ENCODE measurements at places on chromosomes 6 and 20.

- DNase-seq: no peak
These were observed 218.6 kb upstream of the ZFP64 start for GRCh38 chr20:52410182-52410647.

DNA sequence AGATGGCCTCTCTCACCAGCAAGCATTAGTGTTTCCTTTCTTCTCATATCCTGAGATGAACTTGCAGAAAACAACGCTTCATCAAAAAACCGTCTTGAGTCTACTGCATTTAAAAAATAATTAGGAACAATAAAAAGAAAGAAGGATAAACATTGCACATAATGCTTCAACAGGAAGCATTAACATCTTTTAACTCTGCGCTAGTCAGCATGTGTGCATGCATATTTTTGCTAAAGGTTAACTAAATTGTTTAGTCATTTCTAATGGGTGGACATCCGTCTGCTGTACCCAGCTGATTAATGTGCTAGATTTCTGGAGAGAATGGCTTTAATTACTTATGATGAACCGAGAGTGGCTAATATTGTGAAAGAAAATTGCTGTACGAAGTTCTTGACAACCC, 349.3 kb downstream of the SOX4 start:
- DNase-seq: no peak

- DNase-seq: peak; percentile 34
These were observed 16.8 kb downstream of the SFT2D1 start for GRCh38 chr6:166325383-166326042.

DNA sequence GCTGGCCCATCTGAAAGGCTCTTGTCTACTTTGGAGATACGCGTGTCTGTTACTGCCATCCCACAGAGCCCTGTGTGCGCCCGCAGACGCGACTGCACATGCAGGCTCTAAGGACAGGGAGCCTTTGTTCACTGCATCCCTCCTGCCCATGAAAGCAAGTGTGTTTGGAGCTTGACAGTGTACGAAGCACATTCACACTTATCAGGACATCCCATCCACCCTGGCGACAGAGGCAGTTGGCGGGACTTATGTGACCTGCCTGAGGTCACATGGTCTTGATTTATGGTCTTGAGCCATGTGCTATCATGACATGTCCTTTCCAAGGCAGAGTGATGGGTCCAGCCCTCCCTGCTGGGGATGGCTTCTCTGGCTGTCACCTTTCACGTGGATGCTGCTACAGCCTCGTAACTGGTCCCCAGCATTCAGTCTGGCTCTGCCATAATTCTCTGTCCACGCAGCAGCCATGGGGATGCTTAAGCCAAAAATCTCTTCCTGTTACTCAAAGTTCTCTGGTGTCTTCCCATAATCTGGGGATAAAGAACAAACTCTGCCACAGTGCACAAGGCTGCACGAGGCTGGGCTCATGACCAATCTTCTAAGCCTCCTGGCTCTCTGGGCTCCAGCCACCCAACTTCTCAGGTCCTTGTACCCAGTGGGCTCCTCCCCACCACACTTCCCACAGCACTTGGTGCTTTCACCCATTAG, 36.3 kb upstream of the FAM83D start:
- no peak for DNase-seq

GRCh38 chr6:72084992-72085569, 198.7 kb downstream of the RIMS1 start:
- no peak for DNase-seq

DNA sequence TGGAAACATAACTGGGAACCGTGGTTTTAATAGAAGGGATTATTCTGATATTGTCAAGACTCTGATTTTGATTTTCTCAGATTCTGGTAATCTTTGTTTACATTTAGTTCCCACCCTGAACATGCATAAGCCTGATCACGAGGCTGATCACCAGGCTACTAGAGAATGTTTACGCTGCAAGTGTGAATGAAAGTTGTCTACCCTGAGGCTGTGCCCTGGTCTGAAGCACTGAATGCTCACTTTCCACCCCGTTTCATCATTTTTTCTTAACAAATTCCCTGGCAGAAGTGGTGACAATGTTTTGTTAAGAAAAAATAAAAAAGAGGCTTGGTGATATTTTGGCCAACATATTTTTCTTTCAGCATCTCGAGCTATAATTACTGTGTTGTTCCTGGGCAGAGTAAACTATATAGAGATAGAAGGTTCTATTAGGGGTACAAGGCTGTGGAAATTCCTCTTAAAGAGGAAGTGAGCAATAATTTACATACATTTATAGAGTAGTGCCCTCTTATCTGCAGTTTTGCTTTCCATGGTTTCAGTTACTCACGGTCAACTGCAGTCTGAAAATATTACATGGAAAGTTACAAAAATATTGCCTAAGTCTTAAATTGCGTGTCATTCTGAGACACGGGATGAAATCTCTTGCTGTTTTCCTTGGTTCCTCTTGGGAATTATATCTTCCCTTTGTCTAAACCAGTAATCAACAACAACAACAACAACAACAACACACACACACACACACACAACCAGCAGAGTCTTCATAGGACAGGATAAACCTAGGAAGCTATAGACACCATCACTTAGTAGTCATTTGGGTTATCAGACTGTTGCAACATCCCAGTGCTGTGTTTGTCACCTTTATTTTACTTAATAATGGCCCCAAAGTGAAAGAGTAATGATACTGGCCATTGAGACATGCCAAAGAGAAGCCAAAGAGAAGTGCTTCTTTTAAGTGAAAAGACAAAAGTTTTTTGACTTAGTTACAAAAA, 566.6 kb upstream of the CITED2 start:
- DNase-seq: no peak

DNA sequence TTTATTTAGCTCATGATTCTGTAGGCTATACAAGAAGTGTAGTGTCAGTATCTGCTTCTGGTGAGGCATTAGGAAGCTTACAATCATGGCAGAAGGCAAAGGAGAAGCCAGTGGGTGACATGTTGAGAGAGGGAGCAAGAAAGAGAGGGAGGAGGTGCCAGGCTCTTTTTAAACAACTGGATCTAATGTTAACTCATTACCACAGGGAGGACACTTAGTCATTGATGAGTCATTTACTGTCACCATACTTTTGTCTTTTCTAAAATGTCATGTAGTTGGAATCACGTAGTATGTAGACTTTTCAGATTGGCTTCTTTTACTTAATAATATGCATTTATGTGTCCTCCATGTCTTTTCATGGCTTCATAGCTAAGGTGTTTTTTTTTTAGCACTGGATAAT, 58.1 kb downstream of the NUS1 start:
- DNase-seq: no peak

- no peak for DNase-seq
These were observed 23.4 kb downstream of the FAM217A start for GRCh38 chr6:4055420-4056041.

DNA sequence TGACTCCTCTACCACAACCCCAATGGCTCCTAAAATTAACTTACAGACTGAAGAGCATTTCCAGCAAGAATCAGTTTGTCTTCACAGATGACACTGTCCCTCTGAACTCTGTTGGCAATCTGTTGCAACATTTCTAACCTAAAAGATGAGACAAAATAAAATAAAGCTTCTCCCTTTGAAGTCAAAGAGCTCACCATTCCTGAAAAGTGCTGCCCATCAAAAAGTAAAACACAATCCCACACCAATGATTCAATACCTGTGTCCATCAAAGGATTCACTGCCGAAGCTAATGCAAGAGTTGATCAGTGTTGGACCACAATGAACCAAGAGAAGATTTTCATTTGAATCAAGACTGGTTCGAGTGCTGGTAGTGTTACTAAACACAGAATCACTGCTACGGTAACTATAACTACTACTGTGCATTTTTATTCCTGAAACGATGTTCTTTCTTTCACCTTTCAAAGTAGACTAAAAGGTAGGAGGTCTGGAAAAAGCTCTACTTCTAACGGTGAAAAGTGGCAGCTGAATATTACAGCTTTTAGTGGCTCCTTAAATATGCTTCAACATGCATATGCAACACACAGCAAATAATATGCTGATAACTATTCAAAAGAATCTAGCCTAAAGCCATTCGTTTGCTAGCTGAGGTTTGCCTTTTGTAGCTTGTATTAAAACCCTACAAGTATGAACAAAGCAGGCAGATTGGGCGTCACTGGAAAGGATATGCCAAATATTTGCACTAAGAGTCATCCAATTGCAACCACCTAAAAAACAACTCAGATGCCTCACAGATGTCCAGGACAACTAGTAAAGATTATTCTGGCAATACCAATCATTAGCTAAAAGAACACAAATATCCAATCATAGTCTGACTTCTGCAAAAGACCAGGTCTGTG, at the start of gene DST:
DST (minus strand) TSS at position 524 of the 896 bp plus-strand sequence.
- DNase-seq: no peak

- DNase-seq: no peak
These were observed 7.3 kb downstream of the BPHL start for GRCh38 chr6:3125815-3126214.

GRCh38 chr6:166437661-166438060, 54.9 kb upstream of the MPC1 start:
- no peak for DNase-seq

- no peak for DNase-seq
These were observed 804.1 kb downstream of the TFAP2A start for GRCh38 chr6:9610620-9611415.

DNA sequence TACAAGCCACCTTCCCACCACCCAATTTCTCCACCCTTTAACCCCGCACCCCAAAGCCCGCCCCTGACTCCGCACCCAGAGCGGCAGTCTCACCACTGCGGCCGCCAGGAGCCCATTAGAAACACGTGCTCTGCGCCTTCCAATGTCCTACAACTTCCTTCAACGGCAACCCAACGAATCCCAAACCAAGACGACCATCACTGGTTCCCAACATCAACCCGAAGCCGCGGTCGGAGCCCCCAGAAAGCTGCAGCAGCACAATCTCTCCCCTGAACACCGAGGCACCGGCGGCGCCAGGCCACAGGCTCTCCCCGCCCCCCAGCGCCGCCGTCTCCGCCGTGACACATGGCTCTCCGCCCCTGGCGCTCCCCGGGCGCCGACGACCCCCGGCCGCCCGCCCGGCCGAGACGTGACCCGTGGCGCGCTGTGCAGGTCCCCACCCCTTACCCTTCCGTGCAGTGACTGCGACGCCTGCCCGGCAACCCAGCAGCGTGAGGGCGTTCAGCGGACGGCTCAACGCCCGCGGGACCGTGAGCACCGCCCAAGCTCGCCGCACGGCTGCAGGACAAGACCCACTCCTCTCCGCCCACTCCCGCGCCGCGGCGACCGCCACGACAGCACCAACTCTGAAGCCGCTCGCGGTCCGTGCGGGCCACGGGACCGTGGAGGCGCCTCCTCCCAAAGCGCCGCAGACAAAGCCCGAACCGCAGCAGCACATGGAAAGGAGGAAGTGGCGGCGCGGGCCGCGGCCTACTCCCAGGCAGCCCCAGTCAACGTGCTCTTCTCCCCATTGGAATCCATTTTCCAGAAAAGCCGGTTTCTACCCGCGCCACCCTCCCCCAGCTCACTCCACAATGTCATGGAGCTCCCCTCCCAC, 551 bp downstream of the SYNCRIP start:
- DNase-seq: peak; percentile 94

All from upper lobe of left lung (tissue), 6 donors.